IMR-90 (cell line): ENCODE measurements at places on chromosomes 3 and 15. TPM values are rescaled to one million over a fixed set of nuclear protein-coding genes. Genes with fewer than 3 reads are reported as not detected.

Gene NR2E3
- polyA plus RNA-seq: 0.19 and 0.29 TPM in 2 replicates

Gene CYP8B1
- polyA plus RNA-seq: not detected in 2 replicates

Gene SOX14
- not detected in 2 replicates for polyA plus RNA-seq

Gene MITF
- polyA plus RNA-seq: 5.4 and 6.5 TPM in 2 replicates

Gene GXYLT2
- 4.8 and 5.7 TPM in 2 replicates for polyA plus RNA-seq

Gene SSR3
- 216 and 246 TPM in 2 replicates for polyA plus RNA-seq

Gene DOCK3
- 0.10 and 0.12 TPM in 2 replicates for polyA plus RNA-seq

Gene UROC1
- not detected in 2 replicates for polyA plus RNA-seq

Gene GHSR
- not detected in 2 replicates for polyA plus RNA-seq

Gene ROBO2
- polyA plus RNA-seq: 7.4 and 9.3 TPM in 2 replicates

Gene CLEC3B
- polyA plus RNA-seq: 13.2 and 13.8 TPM in 2 replicates
